ENCODE measurements at places on chromosomes 12 and 14.

- DNase-seq = no peak
Observed at GRCh38 chr12:68246350-68246749, 7.1 kb downstream of the IL22 start.

DNA sequence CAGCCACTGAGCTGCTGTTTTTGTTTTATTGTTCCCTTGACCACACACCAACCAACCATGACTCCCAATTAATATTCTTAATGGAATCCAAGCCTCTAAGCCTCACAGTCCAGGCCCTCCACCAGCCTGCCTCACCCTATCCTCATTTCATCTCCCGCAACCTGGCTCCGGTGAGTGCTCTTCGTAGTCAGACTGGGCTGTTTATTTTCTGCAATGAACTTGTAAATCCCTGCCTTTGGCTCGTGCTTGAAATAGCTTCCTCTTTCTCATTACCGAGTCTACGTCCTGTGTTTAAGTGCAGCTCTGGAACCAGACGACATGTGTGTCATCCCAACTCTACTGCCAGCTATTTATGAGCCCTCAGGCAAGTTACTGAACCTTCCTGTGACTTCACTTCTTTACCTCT, 12.4 kb upstream of the ETFBKMT start:
- DNase-seq = no peak

DNA sequence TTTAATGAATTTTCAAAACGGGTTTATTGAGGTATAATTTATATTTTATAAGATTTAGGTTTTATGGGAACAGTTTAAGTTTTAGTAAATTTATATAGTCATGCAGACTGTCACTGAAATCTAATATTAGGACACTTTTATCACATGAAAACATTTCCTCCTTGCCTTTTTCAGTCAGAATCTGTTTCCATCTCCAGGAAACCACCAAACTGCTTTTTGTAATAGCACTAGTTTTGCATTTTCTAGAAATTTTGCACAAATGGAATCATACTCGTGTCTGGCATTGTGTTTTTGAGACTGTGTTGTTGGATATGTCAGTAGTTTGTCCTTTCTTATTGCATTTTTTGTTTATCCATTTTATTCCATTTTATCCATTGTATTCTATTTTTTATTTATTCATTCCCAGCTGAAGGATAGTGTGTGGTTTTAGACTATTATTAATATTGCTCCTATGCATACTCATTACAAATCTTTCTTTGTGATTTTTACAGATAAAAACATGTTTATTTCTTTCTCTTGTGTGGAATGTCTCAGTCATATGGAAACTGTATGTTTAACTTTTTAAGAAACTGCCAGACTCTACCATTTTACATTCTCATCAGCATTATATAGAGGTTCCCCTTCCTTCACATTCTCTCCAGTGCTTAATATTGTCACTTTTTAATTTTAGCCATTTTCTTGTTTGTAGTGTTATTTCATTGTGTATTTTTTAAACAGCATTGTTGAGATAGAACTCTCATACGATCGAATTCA, 26.5 kb downstream of the PALS1 start:
- no peak for DNase-seq

DNA sequence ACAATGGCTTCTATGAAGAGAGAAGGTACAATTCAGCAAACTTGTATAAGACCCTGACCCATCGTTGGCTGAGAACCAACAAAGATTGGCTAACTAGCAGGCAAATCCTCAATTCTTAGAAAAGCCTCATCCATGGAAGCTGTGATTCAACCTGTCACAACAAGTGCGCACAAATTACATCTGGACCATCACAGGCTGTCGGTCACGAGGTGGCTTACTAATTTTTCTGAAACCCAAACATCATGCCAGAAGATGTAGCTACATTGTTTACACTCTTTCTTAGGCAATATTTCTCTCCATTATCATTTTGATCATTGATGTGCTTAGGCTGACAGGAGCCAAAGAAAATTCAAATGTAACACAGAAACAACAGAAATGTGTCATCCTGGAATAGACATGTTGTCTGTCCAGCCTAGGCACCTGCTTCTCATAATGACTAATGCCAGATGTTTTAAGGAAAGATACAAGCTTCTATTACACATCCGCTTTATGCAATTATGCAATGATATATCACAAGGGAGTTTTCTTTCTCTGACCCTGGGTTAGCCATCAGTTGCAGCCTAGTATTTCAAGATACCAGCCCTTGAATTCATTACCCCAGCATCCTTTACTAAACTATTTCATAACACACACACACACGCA, 92.9 kb upstream of the DIO2 start:
- no peak for DNase-seq

DNA sequence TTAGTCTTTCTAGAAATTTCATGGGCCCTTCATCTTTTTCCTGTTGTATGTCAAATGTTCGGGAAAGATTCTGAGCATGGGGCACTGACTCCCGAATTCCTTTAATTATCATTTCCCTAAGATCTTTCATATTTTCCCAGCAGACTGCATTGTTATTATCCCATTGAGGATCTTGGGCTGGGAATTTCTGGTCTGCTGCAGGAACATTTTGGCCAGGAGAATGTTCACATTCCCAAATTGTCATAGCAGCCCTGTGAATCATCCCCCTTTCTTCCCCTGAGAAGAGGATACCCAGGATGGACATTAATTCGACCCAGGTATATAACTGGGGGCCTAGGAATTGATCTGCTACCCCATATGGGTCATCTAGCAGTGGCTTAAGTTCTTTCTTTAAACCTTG, 112.5 kb downstream of the RIN3 start:
- DNase-seq = no peak

GRCh38 chr12:25115677-25116076, 79.3 kb downstream of the DNAI7 start:
- DNase-seq = no peak

GRCh38 chr12:106282457-106283097, 20.0 kb upstream of the TCP11L2 start:
- DNase-seq = peak; percentile 36

- DNase-seq = no peak
Observed at GRCh38 chr12:43516045-43516444, 36.0 kb downstream of the ADAMTS20 start.

GRCh38 chr12:46921048-46921763, 95.4 kb upstream of the SLC38A4 start:
- DNase-seq = no peak

DNA sequence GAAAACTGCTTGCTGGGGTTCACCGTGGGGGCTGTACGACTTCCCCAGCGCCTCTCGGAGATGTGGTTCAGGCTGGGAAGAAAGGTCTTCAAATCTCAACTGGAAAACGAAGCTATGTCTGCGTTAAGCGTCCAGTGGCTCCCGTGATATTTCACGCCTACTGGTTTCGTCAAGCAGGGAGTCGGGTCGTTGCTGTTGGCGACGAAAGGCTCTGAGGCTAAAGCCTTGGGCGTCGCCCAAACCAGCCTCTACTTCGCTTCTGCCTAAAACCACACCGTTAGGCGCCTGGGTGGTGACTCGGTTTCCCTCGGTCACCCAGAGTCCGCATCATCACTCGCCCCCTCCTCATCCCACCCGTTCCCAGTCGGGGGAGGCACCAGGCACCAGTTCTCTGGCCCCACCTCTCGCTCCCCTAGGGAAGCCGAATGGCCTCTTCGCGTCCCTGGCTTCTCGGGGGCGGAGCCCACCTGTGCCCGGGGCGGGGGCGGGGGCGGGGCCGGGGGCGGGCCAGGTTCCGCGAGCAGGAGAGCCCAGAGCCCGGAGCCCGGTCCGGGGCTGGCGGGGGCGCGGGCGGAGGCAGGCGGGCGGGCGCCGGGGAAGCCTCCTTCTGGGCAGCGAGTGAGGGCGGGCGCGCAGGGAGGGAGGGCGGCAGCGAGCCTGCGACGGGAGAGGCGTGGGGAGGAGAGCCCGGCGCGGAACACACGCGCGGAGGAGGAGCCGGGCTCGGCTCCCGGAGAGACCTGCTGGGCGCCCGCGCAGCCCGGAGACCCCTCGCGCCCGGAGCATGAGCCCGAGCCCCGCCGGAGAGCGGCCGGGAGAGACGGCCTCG, at the start of gene B4GALNT3:
Gene B4GALNT3, plus strand, starts transcription at position 510 of the 829 bp plus-strand sequence. CDS start 438 bp downstream, outside the sequence.
- peak; percentile 36 for DNase-seq

GRCh38 chr12:43749016-43749415, 9.6 kb downstream of the PUS7L start:
- no peak for DNase-seq

DNA sequence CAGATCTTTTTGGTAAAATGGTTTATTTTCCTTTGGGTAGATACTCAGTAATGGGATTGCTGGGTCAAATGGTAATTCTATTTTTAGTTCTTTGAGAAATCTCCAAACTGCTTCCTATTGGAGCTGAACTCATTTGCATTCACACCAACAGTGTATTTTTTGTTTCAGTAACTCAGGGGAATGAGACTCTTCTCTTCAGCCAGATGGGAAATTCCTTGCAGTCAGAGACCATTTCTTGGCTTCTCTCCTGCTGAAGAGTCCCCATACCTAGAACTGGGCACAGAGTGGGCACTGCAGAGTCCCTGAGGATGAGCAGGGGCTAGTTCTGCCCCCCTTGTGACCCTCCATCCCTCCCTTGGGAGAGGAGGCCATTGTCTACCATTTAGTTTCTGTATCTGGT, 10.8 kb downstream of the SDSL start:
- DNase-seq = no peak

DNA sequence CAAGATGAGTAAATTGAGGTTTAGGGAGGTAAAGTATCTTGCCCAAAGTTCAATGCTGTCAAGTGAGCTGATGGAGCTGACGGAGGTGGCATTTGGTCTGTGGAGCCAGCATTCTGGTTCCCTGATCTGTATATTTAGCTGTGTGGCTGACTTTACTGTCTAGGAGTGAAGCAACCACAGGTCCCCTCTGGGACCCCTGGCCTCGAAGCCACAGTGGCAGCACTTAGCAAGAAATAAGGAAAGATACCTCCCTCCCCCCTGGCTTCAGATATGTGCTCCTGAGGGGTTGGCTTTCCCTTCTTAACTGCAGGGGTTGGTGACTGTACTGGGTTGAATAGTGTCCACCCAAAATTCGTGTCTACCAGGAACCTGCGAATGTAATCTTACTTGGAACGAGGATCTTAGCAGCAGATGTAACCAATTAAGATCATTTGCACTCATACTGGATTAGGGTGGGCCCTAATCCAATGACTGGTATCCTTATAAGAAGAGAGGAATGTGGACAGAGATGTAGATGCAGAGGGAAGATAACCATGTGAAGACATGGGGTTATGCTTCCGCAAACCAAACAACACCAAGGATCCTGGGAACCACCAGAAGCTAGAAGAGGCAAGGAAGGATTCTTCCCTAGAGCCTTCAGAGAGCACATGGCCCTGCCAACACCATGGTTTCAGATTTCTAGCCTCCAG, 2.0 kb upstream of the ACVR1B start:
- no peak for DNase-seq

DNA sequence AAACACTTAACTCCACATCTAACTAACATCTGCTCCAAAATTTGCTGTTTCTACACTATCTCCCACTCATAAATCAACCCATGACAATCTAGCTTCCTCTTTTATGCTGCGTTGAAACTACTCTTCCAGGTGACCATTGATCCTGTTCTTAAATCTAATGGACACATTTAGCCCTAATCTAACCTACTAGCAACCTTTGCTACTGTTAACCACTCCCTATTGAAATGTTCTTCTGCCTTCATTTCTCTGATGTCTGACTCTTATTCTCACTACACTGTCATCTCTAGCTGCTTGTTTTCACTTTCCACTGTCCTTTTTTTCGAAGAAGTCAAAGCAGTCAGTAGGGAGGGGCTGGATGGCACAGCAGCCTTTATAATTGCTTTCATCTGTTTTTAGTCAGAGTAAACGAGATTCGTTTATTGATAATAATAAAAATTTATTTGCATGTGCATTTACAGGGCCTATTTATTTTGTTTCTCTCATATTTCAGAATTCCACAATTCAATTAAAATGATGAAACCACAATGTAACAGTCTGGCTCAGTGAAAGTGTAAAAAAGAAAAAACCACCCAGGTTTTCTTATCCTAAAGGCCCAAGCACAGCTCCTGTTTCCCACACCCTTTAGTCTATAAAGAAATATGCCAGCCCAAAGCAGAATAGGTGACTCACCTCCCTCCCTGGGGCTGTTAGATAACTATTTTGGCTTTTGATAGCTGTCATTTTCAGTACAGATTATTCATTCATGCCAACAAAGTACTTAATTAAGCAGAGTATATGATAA, 44.9 kb downstream of the ATP2B1 start:
- DNase-seq = peak; percentile 10

DNA sequence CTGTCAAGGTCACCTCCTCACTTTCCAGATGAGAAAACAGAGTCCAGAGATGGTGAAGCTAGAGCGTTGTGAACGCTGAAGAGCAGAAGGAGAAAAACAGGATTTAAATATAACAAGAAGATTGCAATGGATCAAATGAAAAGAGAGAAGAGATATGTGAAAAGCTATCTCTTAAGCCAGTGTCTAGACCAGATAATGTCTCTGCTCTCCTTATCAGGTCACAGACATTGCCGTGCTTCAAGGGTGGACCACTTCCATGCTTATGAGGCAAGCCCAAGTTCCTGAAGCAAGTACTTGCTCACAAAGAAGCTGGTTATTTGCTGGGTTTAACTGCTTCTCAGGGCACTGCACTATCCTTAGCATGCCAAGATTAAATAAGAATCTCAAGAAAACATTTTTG, 31.6 kb upstream of the FRS2 start:
- no peak for DNase-seq

GRCh38 chr12:26279091-26279490, 83.7 kb downstream of the SSPN start:
- no peak for DNase-seq

All from activated CD4-positive, alpha-beta T cell treated with anti-CD3 and anti-CD28 coated beads, Interleukin-2, amount 50 U/mL, for 48 hours (primary cell).